ENCODE measurements at places on chromosomes 2 and 18. TPM values are rescaled to one million over a fixed set of nuclear protein-coding genes. Genes with fewer than 3 reads are reported as not detected.
A peak's percentile ranks its signal among the peaks of the same experiment; 100 is the strongest.

The BOK gene
- polyA plus RNA-seq: 3.5 TPM

The RTP5 gene
- 0.05 TPM for polyA plus RNA-seq

The SLC5A7 gene
- polyA plus RNA-seq: 0.09 TPM

The GALNT1 gene
- polyA plus RNA-seq: 17.8 TPM

The CYS1 gene
- 6.7 TPM for polyA plus RNA-seq

The C2orf80 gene
- not detected for polyA plus RNA-seq

The MOB4 gene
- 34.4 TPM for polyA plus RNA-seq

The LRRC30 gene
- polyA plus RNA-seq: not detected

The CLEC4F gene
- polyA plus RNA-seq: 0.36 TPM

The DOK6 gene
- polyA plus RNA-seq: 3.9 TPM

The CCDC74A gene
- 1.5 TPM for polyA plus RNA-seq

The CRYGD gene
- polyA plus RNA-seq: not detected

The COBLL1 gene
- polyA plus RNA-seq: 3.2 TPM

The LYG2 gene
- polyA plus RNA-seq: not detected

GRCh38 chr2:48116497-48116896 lies 210.2 kb upstream of the FBXO11 start:
- DNase-seq: no peak

- no peak for DNase-seq
These were observed 31.1 kb downstream of the NDUFA10 start for GRCh38 chr2:239994086-239994485.

- no peak for DNase-seq
These were observed 303.5 kb upstream of the ACVR2A start for GRCh38 chr2:147541314-147541713.

DNA sequence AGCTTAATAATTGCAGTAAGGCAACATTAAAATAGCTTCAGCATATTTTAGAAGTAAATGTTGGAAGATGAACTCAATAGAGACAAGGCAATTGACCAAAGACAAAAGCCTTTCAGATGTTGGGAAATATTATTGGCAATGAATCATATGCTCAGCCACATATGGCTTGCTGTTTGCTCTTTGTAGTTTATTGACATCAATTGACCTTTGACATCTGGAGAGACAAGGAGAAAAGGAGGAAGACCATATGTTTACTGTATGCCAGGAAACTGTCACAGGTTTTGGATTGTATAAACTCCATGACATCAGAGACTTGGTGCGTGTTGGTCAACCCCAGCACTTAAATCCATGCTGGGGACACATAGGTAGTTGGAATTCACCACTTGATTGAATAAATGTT lies 60.6 kb upstream of the SLC16A14 start:
- no peak for DNase-seq

GRCh38 chr2:150207979-150208378 lies 279.5 kb downstream of the RND3 start:
- no peak for DNase-seq

DNA sequence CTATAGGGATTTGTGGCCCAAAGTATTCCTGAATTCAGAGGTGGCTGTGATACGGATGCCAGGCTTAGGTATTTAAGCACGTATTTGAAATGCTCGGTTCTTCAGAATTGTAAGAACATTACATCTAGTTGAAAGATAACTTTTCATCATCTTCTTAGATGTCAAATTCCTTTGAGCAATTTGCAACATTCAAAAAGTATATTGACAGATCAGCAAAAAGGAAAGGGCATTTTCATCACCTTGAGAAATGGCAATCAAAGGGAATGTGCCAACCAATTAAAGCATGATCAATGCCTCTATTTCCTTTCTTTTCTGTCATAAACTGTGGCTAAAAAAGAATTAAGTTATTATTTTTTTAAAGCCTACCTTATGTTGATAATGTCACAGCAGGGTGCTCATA lies 66.3 kb upstream of the LRRTM4 start:
- DNase-seq: no peak

DNA sequence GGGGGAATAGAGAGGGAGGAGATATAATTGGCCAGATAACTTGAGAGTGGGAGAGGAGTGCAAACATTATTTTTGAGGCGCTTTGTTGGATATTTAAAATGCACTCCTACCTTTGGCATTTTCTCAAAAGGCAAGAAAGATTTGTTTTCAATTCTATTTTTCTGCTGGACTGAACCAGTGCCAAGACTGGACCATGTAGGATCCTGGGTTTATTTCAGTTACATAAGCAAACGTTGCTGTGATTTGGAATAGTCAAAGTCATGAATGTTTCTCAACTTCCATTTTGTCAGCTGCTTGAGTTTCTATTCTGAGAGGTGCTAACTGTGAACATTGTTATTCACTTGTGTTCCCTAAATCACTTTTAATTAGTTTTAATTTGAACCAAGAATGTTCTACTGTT lies 8.9 kb upstream of the CHRNA1 start:
- DNase-seq: no peak

DNA sequence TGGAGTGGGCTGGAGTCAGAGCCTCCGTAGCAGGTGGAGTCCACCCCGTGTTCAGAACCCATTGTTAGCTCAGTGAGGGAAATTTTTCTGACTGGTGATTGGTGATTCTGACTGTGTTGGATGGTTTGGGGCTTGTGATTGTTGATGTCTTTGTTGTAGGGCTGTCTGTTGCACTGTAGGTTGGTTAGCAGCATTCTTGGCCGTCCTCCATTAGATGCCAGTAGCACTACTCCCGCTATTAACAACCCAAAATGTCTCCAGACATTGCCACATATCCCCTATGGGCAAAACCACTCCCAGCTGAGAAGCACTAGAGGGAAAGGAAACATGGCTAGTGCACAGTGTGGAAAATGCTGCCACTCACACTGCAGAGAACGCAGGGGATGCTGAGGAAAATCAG lies 51.7 kb downstream of the ARMC9 start:
- DNase-seq: no peak

- DNase-seq: no peak
These were observed 1.2 kb upstream of the UGT1A1 start for GRCh38 chr2:233758849-233759248.

- DNase-seq: no peak
These were observed 61.4 kb upstream of the NEUROD1 start for GRCh38 chr2:181741756-181742155.

GRCh38 chr2:157691695-157692094 lies 63.0 kb upstream of the ACVR1C start:
- DNase-seq: no peak

DNA sequence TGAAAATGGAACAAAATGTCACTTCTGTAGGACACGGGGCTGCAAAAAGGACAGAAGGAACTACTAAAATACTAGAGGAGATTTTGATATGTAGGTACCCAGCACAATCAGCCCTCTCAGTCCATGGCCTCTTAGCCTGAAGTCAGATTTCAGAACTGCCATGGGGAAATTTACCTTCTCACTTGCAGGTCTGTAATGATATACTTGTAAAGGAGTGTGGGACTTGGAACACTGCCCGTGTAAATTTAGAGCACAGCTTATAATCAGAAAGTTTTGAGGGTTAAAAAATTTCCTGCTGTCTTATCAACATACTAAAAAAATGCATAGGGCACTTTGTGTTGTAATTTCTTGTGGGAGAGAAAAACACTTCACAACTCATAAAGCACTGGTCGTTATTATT lies 60.6 kb downstream of the ZEB2 start:
- no peak for DNase-seq

DNA sequence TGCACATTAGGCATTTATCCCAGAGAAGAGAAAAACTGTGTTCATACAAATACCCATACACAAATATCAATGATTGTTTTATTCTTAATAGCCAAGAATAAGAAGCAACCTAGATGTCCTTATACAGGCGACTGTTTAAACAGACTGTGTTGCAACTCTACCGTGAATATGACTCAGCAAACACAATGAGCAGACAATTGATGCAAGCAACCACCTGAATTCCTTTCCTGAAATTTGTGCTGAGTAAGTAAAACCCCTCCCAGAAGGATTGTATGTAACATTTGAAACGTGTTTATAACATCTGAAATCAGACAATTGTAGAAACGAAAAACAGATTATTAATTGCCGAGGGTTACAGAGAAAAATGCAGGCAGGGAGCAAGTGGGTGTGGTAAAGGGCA lies 621.9 kb upstream of the SOX11 start:
- DNase-seq: no peak

- DNase-seq: no peak
These were observed 2.4 kb downstream of the CASP8 start for GRCh38 chr2:201262718-201263117.

DNA sequence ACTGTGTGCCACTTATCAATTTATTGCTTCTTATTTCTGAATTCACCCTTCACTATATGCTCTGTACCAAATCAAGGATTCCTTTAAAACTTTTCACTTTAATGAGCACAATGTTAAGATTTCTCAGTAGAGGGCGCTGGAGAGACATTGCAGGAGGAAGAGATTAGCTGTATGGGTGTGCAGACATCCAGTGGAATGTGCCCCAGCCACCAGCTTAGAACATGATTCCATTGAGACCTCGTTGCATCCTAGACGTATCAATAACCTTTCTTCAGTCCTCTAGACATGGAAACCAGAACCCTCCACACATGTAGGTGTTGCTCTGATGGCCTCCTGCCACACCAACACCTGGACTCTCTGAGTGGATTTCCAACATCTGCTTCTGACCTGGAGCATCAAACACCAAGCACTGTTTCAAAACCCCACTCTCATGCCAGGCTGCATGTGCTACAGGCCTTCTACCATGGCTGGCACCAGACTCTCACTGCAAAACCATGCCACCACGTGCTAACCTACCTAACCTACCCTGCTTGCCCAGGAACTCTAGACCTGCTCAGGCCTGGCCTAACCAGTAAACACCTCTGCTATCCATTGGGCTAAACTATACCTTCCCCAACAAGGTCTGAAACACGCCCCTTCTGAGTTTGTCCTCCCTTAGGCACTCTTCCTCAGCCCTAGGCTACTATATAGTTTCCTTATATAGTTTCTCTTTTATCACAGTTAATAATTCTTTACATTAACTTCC lies 633.2 kb upstream of the PKDCC start:
- DNase-seq: no peak

DNA sequence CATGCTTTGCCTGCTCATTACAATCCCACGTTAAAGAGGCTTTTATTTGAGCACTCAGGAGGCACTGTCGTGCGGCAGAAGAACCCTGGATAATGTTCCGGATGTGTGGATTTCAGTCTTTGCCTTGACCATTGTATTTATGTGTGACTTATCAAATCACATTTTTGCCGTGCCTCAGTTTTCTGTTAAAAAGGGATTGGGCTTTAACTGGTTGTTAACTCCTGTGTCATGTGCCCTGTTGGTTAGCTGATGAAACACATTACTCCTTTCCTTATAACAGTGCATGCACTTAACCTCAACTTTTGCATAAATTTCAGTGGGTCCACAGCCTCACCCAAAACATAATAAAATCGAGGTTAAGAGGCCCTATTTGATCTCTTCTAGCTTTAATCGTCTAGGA lies 52.7 kb downstream of the NAB1 start:
- no peak for DNase-seq

GRCh38 chr2:120393456-120393855 lies 47.5 kb downstream of the INHBB start:
- no peak for DNase-seq

DNA sequence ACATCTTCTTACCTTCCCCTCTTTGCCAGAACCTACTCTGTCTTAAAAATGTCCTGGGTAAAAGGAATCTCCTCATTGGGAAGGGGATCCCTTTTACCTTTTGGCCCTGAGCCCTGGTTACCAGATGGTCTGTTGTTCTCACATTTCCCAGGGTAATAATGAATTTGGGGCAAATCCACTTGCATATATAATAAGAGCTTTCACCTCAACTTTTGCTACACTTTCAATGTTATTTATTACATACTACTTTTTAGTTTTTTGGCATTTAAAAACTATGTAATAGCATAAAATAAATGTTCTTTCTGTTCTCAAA lies 15.0 kb downstream of the CERS6 start:
- no peak for DNase-seq

DNA sequence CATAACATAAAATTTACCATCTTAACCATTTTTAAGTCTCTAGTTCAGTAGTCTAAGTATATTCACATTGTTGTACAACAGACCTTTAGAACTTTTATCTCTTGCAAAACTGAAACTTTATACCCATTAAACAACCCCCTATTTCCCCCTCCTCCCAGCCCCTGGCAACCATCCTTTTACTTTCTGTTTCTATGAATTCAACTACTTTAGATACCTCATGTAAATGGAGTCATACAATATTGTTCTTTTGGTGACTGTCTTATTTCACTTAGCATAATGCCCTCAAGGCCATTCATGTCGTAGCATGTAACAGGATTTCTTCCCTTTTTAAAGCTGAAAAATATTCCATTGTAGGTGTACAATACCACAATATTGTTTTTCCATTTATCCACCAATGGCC lies 129.8 kb downstream of the PDE11A start:
- DNase-seq: no peak

DNA sequence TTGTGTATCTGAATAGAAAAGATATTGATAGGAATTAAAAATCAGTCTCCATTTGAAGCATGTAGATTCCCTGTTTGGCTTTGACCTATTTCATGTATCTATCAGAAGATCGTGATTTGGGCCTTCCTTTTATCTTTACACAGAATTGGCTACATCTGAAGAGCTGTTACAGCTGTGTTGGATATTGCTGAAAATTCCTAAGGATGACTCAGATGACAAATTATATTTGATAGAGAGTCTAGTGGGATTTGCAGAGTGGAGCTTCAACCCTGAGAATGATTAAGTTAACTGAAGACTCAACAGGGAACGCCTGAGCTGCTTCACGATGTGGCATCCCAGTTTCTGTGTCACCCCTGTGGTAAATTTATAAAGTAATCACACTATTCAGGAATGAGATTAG lies 4.9 kb upstream of the COL3A1 start:
- no peak for DNase-seq

GRCh38 chr2:120631724-120632123 lies 103.9 kb upstream of the GLI2 start:
- DNase-seq: no peak

DNA sequence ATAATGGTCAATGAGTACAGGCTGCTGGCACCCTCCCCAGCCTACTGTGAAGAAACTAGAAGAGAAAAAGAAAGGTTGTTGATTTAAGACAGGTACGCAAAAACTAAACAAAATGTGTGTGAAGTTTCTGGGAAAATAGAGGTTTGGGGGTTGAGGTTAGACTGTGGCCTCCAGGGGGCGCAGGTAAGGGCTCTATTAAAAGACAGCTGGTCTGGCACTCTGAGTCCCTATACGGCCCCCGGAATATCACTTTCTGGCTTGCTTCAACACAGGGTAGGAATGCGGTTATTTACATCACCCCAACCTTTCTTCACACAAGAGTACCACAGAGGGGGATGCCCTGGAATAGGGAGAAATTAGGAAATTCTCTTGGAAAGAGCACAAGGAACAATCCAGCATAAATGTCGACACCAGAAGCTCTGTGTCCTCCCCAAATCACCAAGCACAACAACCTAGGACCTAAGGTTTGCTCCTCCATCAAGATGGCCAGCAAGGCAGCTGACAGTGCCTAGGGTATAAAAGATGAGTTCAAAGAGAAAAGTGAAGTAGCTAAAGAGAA lies 480.8 kb upstream of the KLHL29 start:
- DNase-seq: peak; percentile 27

GRCh38 chr2:238747557-238747956 lies 100.3 kb upstream of the TWIST2 start:
- no peak for DNase-seq

All from right cardiac atrium (tissue), 5 donors.